Memory B cell (primary cell): ENCODE measurements at places on chromosomes 13 and 19.

DNA sequence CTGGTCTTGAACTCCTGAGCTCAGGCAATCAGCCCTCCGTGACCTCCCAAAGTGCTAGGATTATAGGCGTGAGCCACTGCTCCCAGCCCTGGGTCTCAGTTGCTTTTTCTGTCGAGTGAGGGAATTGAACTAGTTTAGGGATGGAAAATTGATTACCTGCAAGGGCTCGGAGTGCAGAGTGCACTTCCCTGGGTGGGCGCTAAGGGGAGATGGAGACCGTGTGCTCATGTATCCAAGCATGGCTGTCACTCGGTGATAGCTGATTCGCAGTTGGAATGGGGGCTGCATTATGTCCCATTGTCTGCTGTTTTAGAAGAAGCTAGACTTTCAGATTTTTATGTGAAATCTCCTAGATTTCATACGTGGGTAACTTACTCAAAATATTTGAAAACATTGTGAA, 139.9 kb upstream of the RFC3 start:
- no peak for DNase-seq

DNA sequence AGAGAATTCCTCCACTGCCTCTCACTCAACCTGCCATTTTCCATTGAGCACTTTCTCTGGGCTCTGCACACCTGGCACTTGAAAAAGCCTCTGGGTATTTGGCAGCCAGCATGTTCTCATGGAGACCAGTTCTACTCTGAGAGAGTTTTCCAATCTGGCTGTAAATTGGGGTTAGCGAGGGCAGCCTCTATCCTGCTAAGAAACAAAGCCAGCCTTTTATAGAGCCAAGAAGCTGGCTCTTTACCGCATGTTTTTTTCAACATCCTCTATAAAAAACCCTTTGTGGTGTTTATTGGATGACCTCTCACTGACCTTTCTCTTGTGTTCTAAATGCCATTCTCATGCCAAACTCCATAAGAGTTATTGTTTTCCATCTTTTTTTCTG, 52.6 kb upstream of the RCBTB2 start:
- DNase-seq = no peak

GRCh38 chr19:4067396-4068046, 822 bp upstream of the ZBTB7A start:
- peak; percentile 65 for DNase-seq

DNA sequence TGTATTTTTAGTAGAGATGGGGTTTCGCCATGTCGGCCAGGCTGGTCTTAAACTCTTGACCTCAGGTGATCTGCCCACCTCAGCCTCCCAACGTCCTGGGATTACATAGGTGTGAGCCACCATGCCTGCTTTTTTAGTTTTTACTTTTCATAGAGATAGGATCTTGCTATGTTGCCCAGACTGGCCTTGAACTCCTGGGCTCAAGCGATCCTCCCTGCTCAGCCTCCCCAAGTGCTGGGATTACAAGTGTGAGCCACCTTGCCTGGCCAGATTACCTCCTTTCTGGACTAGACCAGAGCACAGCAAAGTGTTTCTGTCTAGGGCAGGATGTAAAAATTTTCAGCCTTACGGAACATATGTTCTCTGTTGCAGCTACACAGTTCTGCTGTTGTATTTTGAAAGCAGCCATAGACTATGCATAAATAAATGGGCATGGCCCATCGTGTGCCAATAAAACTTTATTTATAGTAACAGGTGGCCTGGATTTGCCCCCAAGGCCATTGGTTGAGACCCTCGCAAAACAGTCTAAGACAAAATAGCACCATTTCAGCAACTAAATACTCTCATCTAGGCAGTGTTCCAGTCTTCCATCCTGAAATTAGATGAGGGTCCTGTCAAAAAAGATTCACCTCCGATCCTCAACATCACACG, 36.0 kb downstream of the GNG7 start:
- DNase-seq = no peak

- DNase-seq = no peak
These were observed 473 bp upstream of the SCN1B start for GRCh38 chr19:35029737-35030256.
